ENCODE measurements at places on chromosomes 16 and 17.

DNA sequence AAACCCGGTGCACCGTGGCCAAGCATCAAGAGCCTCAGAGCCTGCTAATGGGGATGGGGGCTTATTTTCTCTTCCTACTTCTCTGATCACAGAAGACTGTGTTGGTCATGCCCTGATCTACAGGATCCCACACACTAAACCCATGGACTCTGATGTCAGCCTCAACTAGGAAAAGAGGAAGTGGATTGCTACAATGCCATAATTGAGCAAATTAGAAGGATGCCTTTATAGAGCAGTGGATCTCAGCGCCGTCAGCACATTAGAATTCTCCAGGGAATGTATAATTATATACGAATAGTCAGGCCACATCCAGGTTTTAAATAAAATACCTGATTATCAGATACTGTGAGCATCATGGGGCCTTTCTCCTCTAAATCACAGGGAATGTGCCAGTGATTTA is 64.8 kb downstream of the VAT1L start:
- no peak for DNase-seq

GRCh38 chr17:39757931-39758873 is 20.5 kb downstream of the GRB7 start:
- no peak for DNase-seq

DNA sequence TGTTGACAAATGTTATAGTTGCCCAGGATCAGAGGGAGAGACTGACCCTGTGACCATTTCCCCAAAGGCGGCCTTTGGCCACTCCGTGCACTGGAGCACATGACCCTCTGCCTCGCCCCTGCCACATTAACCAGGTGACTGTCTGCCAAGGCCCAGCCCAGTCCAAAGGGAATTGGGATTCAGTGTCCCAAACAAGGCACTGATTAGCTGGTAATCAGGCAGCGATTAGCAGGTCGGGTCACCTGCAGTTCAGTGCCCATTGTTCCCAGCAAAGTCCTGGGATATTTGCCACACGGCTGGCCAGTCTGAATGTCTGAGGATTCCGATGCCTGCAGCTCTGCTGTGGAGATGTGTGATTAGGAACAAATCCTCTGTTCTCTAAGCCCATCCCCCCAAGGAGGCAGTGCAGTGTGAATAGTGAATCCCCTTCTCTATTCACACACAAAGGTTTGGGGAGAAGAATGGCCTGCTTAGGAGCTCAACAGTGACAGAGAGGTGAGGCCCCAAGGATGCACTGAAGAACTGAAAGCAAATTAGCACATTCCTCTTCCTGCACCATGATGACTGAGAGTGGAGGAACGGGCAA is 123.1 kb upstream of the MAF start:
- DNase-seq = no peak

DNA sequence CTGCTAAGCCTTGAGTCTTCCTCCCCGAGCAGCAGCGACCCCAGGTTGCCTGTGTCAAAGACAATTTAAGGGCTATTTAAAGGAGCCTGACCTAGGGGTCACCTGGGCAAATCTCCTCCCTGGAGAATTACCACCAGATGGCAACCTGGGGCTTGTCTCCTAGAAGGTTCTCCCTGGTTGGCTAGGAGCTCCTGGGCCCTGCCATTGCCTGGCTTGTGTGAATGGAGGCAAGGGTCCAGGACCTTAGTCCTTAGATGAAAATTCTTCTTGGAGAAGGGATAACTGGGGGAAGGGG is 51.3 kb upstream of the TAC4 start:
- DNase-seq = no peak

GRCh38 chr17:49931416-49932137 is 37.4 kb upstream of the DLX4 start:
- no peak for DNase-seq

DNA sequence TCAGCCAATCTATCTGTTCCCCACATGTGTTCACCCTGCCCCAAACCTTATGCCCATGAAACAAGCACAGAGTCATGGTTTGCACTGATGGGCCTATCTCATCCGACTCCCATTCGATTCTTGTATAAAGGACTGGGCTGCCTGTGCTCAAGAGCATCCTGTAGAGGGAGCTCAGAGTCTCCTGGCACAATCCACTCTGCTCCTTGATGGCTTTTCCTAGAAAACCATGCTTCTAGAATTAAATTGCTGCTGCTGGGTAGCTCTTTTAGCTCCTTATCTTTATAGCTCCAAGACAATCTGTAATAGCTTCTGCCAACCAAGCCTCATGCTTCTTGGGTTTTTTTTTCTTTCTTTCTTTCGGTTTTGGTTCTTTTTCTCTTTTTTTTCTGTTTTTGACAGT is 9.7 kb downstream of the ZNF19 start:
- peak; percentile 3 for DNase-seq

GRCh38 chr16:28182183-28182582 is 29.6 kb downstream of the XPO6 start:
- no peak for DNase-seq

Measured in NCI-H2081 (cell line).